ENCODE measurements at places on chromosomes 16 and 17.

DNA sequence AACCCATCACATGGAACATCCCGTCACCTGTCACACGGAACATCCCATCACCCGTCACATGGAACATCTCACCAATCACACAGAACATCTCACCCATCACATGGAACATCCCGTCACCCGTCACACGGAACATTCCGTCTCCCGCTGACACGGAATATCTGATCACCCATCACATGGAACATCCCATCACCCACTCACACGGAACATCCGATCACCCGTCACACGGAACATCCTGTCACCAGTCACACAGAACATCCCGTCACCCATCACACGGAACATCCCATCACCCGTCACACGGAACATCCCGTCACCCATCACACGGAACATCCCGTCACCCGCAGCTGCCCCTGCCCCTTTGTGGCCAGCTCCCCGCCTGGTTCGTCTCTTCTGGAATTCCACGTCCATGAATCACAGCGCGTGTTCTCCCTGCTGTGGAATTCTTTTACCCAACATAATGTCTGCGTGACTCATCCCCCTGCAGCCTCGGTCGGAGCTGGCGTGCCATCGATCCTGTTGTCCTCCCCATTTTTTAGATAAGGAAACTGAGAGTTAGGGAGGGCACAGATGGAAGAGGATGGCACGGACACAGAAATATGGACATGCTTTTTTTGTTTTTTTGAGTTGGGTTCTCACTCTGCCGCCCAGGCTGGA is 5.6 kb downstream of the CPNE7 start:
- DNase-seq, result no peak

DNA sequence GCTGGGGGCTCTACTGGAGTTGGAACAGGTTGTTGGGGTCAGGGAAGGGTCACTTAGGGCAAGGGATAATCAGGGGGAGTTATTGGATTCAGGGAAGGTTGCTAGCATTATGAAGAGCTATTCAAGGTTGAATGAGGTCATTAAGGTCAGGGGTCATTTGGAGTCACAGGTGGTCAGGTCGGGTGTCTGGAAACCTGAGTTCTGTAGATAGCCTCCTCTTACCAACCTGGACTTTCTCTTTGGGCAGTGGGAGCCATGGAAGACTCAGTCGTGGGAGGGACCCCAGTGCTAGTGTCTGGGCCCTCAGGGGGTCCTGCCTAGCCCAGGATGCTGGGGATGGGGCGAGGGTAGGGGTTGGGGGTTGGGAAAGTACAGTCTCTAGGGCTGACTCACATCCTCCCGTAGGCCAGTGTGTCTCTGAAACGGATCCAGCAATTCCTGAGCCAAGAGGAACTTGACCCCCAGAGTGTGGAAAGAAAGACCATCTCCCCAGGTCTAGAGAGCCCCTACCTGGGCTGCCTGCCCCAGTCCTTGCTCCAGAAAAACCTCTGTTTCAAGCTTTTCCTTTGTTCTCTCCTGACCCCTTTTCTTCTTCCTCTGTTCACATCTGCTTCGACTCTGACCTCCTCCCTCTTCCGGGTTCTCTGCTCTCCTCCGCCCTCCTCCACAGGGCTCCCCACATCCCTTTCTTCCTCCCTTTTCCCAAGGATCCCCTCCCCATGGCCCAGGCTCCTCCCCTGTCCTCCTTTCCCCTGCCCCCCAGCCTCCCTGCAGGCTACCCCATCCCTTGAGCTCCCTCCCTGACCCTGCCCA is 33.5 kb downstream of the ABCC3 start:
- DNase-seq, result no peak

DNA sequence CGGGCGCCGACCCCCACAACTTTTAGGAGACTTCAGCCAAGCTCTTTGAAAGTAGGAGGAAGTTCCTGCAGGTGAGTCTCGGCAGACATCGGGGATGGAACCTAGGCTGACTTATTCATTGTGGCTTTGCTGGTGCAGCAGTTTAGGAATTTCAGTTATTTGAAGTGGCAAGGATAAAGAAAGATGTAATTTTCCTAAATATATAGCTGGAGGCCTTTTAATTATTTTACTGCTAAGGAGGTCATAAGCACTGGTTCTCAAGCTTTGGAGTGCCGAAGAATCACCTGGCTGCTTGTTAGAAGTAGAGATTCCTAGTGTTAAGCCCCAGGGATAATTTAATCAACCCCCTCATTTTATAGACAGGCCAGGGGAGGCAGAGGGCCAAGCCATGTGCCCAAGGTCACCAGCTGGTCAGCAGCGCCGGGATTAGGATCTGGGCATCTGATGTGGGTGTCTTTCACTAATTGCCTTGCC is 28.9 kb upstream of the BCAR1 start:
- DNase-seq, result no peak

DNA sequence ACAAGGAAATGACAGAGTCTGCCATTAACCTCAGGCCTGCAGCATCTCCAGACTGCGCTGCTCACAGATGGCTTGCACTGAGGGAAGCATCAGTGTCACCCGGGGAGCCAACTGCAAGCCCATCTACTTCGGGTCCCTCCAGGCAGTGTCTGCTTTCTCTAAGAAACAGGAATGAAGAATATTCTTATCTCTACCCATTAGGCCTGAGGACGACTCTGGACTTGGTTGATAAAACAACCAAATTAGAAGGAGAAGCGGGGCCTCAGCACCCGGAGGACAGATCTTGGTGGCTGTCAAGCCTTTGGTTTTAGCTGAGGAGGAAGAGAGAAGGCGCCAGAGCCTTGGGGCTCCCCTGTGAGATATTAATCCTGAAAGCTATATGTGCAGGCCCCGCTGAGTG is 19.5 kb upstream of the MGAT5B start:
- DNase-seq, result no peak

- DNase-seq, result no peak
These were observed 45.5 kb downstream of the C16orf82 start for GRCh38 chr16:27112093-27112811.

- DNase-seq, result no peak
These were observed 10.4 kb downstream of the GPATCH8 start for GRCh38 chr17:44492706-44493272.
